ENCODE measurements at places on chromosomes 13 and 19.
A peak's percentile ranks its signal among the peaks of the same experiment; 100 is the strongest.

GRCh38 chr13:80177327-80177726, 163.6 kb downstream of the SPRY2 start:
- no peak for DNase-seq

GRCh38 chr19:21143854-21144253, 2.0 kb downstream of the ZNF431 start:
- DNase-seq, result no peak

DNA sequence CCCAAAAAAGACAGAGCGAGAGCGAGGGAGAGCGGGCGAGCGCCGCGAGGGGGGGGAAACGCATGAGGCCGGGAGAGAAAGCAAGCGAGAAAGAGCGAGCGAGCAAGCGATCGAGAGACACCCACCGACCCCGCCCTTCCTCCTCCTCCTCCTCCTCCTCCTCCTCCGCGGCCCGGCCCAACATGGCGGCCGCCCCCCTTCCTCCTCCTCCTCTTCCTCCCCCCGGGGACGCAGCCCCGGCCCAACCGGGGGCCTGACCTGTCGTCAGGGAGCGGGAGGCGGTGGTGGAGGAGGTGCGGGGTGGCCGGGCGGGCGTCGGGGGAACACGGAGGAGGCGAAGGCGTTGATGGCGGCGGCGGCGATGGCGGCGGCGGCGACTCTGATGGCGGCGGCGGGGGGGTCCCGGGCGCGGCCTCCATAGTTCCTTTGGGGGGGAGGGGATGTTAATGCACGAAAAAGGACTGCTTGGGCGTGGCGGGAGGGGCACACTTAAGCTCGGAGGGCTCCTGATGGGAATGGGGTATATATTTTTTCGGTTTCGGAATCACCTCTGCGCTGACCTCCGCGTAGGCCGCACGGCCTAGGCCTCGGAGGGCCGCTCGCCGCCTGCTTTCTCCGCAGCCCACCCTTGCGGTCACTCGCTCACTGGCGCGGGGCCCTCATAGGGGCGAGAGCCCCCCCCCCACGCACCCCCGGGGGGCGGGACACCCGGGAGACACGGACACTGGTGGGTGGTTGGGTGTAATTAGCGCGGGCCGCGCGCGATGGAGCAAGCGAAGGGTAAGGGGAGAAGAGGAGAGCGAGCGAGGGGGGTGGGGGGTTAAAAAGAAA, 1.2 kb downstream of the ZC3H4 start:
- DNase-seq, result peak; percentile 94

- no peak for DNase-seq
Observed at GRCh38 chr13:114067886-114068651, 64.4 kb downstream of the RASA3 start.

DNA sequence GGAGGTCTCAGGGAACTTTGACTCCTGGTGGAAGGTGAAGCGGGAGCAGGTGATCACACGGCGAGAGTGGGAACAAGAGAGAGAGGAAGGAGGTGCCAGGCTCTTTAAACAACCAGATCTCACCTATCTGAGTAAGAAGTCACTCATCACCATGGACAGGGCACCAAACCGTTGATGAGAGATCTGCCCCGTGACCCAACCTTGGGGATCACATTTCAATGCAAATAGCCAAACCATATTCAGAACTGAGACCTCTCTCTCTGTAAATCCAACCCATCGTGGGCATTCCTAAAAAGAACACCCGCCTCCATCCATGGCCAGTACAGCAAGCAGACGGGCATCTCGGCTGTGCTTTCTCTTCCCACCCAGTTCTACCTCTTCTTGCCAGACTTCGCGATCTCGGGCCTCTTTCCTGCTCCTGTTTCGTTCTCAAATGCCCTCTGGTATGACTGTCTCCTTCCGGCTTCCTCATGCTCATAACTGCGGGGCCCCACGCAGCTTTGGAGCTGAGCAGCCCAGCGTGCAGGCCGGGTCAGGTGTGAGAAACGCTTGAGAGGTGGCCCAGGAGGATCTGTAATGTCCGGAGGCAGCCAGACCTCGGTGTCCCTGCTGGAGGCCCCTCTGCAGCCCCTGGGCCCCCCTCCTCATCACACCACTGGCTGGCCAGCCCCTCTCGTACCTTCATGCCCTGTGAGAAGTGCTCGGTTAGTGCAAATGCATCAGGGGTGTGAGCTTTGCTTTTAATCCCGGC, 97.0 kb upstream of the GPR183 start:
- no peak for DNase-seq

DNA sequence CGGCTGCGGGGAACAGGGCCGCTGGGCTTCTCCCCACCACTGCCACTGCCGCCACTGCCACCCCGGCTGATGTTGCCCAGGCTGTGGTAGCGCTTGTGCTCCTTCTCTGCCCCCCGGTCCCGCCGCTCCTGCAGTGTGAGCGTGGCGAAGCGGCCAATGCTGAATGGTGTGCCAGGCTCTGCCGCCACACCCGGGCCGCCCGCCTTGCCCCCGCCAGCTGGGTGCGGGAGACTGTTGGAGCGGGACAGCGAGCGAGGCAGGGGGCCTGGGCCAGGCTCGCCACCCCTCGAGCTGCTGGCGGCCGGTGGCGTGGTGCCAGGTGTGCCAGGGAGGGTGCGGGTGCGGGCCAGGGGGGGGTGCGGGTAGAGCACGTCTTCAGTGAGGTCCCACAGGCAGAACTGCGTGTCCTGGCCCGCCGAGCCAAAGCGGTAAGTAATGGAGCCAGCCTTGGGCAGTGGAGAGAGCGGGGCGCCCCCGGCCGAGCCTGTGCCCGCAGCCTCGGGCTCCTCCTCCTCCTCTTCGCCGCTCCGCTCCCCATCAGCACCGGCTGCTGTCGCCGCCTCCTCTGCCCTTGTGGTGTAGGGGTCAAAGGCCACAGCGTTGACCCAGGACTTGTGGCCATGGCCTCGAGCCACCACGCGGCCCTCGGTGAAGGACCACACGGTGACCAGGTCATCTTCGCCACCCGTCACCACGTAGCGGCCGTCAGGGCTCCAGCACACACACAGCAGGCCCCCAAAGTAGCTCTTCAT, 3.7 kb upstream of the DMPK start:
- DNase-seq, result no peak

DNA sequence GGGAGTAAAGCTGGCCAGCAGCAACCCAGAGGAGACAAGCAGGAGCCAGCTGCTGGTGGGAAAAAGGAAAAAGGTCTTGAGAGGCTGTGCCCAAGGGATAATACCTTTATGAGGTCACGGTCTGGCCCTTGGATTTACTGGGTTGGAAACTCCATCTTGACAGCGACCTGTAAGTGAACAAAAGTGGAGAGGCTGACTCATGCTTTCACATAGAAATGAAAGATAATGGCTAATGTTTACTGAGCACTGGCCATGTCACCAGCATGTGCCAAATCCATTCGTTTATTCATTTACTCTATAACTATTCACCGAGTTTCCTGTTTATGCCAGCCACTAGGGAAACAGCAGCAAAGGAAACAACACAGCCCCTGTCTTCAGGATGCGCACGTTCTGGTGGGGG, 4.7 kb downstream of the VRK3 start:
- no peak for DNase-seq

- no peak for DNase-seq
Observed at GRCh38 chr13:104847922-104848321, 1687.5 kb downstream of the EFNB2 start.

GRCh38 chr13:36293497-36293896, 4.1 kb downstream of the CCDC169 start:
- DNase-seq, result no peak

GRCh38 chr13:36712290-36712689, 38.5 kb downstream of the SERTM1 start:
- DNase-seq, result no peak

GRCh38 chr13:49616676-49617065, 11.6 kb upstream of the ARL11 start:
- DNase-seq, result peak; percentile 40

DNA sequence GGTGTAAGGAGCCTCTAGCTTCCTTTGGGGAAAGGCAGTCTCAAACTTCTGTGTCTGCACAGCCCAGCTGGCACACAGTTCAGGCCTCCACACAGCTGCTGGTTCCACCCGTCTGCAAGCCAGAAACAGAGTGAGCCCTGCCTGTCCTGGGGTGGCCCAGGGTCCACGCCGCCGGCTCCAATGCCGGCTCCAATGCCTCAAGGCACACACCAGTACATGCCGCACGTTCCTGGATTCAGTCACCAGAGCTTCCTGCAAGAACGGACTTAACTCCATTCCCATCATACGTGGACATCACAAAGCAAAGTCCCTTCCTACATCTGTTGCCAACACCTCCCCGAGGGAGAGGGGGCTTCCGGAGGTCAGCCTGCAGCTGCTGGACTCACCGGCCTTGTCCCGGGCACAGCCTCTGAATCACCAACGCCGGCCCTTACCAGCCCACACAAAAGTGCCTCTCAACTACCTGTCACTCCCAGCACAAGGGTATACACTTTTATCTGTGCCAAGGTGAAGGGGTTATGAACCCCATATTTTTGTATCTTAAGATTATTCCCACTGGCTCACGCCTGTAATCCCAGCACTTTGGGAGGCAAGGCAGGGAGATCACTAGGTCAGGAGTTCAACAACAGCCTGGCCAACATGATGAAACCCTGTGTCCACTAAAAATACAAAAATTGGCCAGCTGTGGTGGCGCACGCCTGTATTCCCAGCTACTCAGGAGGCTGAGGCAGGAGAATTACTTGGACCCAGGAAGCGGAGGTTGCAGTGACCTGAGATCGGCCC, 8.5 kb downstream of the SH3GL1 start:
- DNase-seq, result no peak

GRCh38 chr13:31859571-31859970, 120.2 kb downstream of the RXFP2 start:
- no peak for DNase-seq

DNA sequence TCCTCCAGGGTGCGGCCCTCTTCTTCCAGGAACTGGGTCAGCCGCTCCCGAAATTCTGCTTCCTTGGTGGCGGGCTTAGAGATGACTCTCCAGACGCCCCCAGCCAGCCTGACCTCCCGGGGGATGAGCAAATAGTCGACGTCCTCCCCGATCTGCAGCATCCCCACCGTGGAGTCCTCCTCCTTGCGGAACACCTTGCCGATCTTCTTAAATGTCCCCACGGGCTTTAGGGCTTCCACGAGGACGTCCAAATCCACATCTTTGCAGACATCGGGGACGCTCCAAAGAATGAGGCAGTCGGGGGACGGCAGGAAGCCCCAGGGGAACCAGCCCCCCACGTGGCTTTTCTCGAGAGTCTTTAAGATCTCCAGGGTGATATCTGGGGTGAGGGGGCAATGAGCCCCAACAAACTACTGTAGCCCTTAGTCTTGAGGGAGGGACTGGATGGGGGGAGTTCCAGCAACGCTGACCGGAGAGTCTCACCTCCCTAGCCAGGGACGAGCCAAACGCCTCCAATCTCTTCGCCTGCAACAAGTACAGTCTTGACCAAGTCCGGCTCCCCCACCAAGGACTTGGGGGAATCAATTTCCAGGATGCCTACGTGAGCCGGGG, 608 bp downstream of the CCDC8 start:
- DNase-seq, result no peak

DNA sequence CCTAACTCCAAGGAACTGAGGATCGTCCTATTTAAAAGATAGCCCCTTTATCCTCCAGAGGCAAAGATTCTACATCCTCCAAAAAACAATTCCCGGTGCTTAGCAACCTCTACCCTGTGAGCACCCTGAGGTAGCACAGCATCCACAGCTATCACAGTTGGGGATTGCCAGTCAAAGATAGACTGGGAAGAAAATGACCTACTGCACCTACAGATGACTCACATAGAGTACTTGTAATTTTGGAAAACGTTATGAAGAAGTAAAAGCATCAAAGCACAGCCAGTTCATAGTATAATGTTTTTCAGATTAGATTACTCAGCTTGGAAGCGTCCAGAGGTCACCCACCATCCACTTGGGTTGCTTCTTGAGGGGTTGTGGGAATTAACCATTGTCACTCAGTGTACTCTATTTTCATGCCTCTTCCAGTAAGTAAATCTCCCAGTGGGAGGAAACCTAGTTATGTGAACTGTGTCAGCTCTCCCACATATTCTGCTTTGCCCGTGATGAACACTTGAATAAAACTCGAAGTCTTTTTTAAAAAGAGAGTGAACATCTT, 8.9 kb upstream of the FAM124A start:
- no peak for DNase-seq

DNA sequence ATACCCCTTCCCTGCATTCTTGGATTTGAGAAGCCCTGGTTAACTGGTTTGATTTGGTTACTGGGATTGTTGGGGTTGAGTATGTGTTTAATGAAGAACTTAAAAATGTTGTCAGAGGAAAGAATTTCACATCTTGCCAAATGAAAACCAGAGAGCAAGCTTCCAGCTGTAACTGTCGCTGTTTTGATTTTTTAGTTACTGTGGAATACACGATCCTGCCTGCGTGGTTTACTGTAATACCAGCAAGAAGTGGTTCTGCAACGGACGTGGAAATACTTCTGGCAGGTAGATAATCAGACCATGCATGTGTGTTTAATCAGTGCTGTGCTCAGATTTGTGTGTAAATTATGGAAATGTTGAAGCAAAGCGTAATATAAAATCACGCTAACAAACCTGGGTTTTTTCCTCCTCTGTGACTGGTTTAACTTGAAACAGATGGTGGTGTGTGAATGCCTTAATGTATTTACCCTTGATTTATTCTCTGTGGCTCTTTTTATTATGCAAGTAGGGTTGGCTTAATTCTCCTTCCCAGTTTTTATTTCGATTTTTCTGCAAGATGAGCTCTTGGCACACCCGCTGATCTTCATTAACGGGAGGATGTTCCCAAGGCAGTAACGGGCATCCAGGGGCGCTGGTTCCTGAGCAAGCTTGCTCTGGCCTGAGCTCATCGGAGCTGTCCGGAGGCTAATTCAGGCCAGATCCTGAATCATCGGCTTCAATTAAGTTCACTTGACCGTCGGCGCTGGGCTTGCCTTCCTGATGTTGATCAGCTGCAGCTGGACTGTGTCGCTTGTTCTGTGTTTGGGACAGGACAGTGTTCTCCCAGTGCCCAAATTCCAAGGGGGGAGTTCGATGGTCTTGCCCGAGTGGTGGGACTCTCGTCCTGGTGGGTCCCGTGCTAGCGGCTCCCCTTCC, 16.0 kb downstream of the UPF1 start:
- peak; percentile 79 for DNase-seq

DNA sequence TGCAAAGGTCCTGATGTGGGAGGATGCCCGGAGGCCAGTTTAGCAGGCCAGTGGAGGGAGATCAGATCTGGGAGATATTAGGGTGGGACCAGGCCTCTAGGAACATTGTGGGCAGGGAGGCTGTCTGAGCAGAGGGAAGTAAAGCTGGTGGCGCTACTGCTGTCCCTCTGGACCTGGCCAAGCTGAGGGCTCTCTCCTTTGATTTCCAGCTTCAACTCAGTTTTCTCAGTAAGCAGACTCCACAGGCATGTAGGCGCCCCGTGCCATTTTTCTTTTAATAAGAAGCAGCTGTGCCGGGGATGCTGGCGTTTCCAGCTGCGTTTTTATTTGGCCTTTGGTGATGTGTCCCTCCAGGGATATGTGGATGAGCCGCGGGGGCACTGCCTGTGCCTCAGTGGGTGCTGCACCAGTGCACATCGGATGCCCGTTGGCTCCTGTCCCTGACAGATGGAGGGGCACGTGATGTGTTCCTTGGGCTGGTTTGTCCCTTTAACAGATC, 6.7 kb downstream of the DNM2 start:
- peak; percentile 54 for DNase-seq

DNA sequence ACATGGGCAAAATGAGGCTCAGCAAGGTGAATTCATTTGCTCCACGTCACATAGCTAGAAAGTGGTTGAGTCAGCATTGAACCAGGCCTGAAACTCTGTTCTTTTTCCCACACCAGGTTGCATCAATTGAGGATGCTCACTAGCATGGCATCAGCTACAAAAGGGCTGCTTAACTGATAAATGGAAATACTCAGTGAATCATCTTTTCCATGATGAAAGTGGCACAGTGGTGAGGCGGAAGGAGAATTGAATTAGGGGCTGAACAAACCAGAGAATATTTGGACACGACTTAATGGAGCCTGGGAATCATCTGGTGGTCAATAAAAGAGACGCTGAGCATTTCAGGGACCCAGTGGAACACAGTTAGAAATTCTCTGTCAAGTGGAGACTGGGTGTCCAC, 320.1 kb upstream of the MAB21L1 start:
- no peak for DNase-seq

Data from fibroblast of skin of abdomen (primary cell).